Inflammatory macrophage treated with lipopolysaccharide for 1 hour (primary cell): ENCODE measurements at places on chromosomes 7 and 10.

DNA sequence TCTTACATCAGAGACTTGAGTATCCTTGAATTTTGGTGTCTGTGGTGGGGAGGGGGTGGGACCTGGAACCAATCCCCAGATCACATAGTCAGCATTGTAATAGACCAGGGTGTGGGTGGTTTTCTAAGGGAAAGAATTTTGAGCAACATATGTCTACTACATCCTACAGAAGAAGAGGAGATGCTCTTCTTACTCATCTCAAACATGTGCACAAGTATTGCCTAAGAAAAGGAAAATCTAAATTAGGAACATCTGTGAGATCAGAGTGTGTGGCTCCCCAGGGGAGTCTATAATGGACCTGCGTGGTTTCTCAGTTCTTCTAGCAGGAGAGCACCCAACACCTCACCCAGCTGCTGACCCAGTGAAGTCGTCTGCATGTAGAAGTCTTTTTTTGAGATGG, 148.8 kb downstream of the CCDC3 start:
- DNase-seq: no peak

DNA sequence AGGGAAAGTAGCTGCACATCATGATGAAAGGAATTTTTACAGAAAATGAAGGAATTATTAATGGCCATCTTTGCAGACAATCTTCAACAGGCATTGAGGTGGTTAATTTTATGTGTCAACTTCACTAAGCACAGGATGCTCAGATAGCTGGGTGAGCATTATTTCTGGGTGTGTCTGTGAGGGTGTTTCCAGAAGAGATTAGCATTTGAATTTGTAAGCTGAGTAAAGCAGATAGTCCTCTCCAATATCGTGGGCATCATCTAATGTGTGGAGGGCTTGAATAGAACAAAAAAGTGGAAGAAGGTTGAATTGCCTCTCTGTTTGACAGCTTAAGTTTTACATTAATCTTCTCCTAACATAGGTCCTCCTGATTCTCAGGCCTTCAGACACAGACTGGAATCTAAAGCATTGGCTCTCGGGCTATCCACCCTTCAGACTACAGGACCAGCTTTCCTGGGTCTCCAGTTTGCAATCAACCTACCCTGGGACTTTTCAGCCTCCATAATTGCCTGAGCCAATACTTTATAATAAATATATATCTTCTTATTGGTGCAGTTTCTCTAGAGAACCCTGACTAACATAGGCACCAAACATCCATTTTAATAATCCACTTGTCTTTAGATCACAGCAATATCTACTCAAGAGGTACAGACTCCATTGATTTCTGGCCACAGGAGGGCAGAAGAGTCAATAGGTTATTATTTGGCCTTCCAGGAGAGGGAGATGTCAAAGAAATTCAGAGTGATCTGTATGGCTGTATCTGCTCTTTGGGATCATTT, 10.5 kb upstream of the CRPPA start:
- DNase-seq: no peak

DNA sequence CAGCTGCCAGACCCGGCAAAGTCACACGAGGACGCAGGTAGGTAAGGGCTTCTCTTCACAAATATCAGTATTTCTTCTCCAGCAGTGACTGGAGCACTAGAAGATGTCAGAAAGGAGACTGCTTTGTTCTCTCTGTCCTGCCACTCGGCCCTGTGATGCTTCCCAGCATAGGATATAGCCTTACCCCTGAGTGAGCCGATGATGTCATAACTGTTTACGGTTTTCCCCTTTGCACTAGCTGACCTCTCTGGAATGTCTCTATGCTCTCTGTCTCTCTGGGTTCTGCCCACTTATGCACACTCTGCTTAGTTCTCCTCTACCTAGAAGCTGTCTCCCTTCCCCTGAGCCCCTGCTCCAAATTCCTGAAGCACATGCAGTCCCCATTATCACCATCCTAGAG, 167.5 kb upstream of the PODXL start:
- no peak for DNase-seq

DNA sequence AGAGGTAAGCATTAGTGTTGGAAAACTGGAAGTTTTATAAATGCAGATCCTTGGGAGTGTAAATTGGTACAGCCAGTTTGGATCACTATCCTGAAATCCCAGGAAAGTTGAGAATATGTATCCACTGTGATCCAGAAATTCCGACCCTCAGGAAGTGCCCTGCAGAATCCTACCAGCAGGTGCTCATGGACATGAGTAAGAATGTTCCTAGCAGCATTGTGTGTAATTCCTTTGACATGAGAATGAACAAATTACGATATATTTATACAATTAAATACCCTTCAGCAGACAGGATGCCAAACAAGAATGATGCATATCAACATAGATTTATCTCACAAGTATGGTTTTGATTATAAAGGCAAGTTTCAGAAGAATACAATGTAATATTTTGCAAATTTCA, 181.6 kb downstream of the XPNPEP1 start:
- DNase-seq: no peak

- no peak for DNase-seq
Measured at GRCh38 chr10:16812676-16813075, 4.5 kb downstream of the RSU1 start.

GRCh38 chr7:125654076-125654475, 724.5 kb upstream of the POT1 start:
- DNase-seq: no peak

- DNase-seq: peak; percentile 21
Measured at GRCh38 chr7:117008886-117009531, 55.7 kb downstream of the ST7 start.

DNA sequence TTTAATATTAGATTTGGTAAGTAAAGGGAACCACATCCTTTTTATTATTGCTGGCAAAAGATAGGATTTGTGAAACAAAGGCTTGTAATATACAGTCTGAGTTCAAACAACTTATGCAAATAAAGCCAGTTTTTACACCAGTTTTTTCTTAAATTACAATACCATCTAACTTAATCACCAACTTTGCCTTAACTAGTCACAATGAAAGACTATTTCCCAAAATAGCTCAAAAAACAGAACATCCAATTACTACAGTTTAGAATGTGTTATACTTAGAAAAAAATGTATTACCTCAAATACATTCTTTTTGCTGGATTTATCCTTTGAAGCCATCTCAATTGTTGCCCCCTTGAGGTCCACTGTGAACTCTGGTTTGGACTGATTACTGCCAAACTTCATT, 108.5 kb downstream of the ARHGAP12 start:
- DNase-seq: no peak

DNA sequence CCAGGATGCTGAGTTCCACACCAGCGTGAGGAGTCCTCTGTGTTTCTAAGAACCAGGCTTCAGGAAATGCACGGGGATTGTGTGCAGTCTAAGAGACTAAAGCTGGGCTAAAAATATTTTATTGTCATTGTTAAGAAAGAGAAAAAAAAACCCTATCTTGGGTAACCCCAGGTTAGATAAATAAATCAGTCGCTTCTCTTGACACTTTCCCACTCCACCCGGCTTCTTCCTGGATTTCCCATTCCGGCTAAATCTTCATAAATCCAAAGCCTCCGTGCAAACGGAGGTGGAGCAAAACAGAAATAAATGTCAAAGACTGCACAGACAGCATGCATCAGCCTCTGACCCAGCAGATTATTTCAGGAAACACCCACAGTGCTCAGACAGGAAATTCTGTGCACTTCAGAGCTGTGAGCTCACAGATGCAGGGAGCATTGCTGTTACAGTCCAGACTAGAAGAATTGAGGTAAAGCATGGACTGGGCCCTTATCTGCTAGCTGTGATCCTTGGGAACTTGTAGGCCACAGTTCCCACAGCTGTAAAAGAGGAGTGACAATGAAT, 44.8 kb upstream of the GRID1 start:
- DNase-seq: peak; percentile 82

DNA sequence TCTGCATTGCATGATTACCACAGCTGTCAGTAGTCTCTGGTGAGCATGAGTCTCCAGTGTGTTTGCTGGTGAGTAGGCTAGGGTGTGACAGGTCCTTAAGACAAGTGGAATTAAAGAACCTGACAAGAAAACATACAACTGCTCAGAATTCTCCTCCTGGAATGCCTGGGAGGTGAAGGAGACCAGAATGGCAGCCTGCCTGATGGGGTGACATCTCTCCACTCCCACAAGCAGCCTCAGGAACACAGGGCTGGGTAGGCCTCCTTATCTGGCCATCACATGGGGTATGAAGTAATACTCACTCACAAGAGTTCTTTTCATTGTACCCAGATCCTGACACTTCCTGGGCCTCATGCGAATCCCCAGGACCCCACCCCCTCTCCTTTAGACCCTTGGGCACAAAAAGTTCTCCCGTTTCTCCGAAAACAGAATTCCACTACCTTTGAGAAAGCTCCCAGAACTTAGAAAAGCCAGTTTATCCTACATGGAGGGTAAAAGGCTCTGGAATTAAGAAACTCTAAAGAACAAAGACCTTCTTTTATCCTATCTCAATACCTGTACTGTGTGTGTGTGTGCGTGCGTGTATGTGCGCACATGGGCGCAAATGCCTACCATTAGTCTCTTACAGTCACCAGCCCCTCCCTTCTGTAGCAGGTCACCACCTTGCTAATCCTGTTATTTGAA, 33.4 kb upstream of the C1GALT1 start:
- DNase-seq: no peak

DNA sequence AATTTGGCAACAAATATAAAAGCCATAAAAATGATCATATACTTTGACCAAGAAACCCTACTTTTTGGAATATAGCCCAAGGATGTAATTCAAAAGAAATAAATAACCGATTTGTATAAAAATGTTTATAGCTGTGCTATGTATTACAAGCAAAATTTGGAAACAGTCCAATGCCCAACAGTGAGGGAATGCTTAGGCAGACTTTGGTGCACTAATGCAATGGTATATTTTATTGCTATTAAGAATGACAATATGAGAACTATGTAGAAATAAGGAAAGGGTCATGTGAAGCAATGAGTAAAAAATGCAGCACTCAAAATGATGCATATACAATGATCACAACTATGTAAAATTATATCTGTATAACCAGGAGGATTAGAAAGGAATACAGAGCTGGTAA, 273.8 kb upstream of the HPS1 start:
- DNase-seq: no peak

DNA sequence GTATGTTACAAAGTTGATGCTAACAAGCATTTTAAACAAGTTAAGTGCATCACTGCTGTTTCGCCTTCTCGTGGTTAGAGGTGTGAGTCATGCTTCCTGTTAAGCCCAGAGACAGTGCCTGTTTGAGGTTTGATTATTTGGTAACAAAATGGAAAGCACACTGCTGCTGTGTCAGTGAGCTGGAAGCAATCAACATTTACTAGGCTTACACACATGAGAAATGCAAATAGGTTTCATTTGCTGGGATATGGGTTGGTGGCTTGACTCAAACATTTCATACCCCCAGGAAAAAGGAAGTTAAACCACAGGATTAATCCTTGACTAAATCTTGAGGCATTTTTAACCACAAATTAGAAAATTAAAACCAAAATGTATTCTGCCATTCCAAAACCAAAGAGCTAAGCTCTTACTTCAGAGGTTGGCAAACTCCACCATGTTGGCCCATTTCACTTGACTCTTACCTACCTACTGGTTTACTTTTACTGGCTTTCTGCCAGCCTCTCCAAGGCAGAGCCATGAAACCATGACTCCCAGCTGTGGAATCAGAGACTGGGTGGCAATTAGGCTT, 139.2 kb downstream of the ETV1 start:
- peak; percentile 86 for DNase-seq

GRCh38 chr10:114624951-114625780, 32.9 kb downstream of the ABLIM1 start:
- DNase-seq: peak; percentile 41

DNA sequence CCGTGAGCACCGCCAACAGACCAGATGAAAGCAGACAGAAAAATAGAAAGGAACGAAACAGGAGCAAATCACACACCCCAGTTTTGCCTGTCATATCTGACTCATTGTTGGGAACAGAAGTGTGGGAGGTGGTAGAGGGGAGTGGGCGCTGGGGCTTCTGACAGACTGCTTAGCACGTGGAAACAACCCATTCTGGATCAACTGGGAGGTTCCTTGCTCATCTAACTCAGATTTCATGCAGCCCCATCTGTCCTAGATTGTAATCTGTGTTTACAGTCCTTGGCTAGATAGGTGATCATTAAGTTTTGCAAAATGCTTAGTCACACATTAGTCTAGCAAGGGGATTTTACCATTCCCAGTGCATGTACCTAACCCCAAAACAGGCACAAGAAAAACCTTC, 154.1 kb downstream of the NRP1 start:
- DNase-seq: no peak

DNA sequence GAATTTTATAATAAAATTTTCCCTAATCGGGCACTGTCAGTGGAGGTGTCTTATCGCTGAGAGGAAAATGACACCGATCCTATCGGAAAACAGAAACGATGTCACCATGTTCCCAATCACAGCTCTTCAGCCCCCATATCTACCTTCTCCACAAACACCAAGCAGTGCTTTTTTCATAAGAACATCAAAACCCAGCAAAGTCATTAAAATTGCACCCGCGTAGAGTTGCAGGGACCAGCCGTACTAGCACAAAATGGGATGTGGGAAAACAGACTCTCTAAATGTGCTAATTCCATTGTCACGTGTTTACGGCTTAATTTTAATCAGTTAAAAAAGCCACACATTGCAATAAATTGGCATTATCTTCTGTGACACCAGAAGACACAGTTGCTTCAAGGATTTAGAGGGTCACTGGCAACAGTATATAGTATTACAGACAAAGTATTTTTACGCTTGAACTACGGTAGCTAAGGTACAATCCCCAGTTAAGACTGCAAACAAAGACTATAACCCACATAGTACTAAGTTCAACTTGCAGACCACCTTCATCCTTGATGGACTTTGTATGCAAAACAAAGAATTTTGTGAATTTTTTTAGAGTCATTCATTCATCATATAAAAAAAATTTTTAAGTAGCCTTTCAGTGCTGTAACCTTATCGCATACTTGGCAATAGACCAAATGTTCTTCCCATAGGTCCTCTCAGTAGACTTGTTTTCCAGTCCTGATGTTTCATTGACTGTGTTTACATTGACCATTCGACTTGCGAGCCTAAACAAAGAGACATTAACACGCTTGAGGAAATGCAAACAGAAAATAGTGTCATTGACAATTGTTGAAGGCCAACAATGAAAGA, 116.0 kb downstream of the VTI1A start:
- no peak for DNase-seq

DNA sequence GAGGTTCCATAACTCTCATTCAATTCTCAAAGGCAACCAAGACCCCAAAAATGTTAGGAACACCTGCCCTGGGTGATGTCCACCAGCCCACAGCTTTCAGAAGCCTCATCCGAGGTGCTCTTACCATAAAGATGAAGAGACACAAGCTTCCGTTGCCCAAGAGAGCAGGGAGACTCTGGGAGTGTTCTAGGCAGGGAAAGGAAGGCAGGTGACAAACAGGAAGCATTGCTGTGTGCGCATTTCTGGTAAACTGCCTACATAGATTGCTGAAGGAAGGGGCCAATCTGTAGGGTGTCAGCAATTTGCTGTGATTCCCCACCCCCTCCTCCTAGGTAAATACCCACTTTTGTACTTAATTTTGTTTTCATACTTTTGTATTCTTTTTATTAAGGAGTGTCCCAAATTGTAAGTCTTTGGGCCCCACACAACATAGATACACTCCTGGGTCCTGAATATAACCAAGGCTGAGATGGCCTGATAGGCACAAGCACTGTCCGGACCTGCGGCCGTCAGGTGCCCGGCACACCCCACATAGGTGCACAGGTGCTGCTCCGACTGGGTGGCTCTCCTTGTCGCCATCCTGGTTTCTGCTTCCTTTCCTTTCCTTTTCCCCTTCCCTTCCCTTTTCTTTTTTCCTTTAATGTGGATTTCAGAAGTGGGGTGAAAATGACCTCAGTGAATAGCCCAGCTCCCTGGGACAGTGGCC, 51.4 kb upstream of the SMNDC1 start:
- no peak for DNase-seq
